Hepatocyte (in vitro differentiated cells): ENCODE measurements at places on chromosomes 2 and 18. TPM values are rescaled to one million over a fixed set of nuclear protein-coding genes. Genes with fewer than 3 reads are reported as not detected.

- no peak for DNase-seq
- no peaks in the 10 kb centered on the region for H3K36me3 ChIP-seq
- H3K4me3 ChIP-seq, result no peak overlapping the region
- no peaks in the 10 kb centered on the region for H3K27me3 ChIP-seq
- no peaks in the 10 kb centered on the region for H3K4me1 ChIP-seq
These were observed 109.5 kb upstream of the DAPL1 start for GRCh38 chr2:158685646-158686045.

- no peak overlapping the region for H3K27ac ChIP-seq
- peaks cover 26% of the 10 kb centered on the region for H3K4me1 ChIP-seq
These were observed 109.7 kb downstream of the B3GNT2 start for GRCh38 chr2:62305421-62306176.

DNA sequence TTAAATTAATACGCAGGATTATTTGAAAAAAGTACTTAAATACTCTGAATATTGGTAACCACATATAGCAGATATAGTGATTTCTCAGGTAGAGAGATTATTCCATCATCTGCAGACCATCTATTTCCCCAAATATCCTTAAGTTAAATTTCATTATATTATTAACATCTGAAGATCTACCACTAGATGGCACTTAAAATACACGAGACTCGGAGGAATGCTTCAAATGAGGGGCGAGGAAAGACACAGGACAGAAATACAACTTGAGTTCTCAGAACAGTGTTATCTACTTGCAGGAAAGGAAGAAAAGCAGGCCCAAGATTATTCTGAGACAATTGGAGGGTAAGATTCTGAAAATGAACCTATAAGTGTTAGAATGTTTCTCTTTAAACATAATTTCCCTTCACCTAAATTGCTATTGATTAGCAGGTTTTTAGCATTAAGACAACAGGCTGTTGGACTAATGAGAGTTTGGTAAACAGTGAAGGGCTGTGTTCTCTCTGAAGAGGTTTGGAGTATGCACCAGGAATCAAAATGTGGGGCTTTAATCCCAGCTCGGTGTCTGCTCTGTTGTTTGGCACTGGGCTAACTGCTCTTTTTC lies 76.9 kb upstream of the GCFC2 start:
- H3K27me3 ChIP-seq, result no peaks in the 10 kb centered on the region
- H3K36me3 ChIP-seq, result no peaks in the 10 kb centered on the region
- peak; percentile 59 for DNase-seq
- no peaks in the 10 kb centered on the region for H3K4me1 ChIP-seq
- H3K4me3 ChIP-seq, result no peak overlapping the region

DNA sequence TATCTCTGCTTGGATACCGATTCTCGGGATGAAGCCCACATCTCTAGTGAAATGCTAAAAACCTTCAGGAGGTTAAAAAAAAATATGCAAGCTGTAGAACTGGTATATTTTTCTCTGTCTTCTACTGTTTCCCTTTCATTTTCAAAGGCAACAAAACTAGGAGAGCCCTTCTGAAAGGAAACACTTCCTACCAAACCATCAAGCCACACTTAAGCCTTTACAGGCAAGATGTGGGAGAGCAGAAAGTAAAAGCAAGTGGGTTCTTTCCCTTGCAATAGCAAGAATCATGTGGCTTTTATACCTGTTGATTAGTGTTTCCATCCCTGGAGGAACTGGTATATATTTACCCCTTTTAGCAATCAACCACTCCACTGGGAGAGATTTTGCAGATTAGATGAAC lies 147.9 kb upstream of the ACAA2 start:
- no peak for DNase-seq
- no peak overlapping the region for H3K4me3 ChIP-seq
- peaks cover 3% of the 10 kb centered on the region for H3K4me1 ChIP-seq
- no peak overlapping the region for H3K27ac ChIP-seq
- no peaks in the 10 kb centered on the region for H3K36me3 ChIP-seq
- no peaks in the 10 kb centered on the region for H3K27me3 ChIP-seq

DNA sequence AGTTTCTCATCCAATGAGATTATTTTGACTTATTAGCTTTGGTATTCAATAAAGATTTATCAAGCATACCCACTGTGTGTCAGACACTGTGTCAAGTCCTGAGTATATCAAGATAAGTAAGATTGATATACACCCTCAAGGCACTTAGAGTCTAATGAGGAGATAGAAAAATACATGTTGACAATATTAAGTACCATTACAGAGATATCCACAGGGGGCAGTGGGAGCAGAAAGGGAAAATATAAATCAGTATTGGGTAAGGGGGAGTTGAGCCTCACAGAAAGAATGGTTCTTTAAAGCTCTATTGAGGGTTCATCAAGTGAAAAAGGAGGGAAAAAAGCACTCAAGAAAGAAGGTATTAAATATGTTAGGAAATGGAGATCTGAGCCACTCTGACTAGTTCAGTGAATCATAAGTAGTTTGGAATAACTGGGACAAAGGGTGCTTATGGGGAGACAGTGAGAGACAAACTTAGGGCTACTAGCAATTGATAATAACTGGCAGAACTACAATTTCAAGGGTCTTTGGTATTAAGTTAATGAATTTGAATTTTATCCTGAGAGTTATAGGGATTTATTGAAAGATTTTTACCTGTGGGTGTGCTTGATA lies 45.5 kb upstream of the SLC8A1 start:
- H3K27ac ChIP-seq, result no peak overlapping the region
- no peaks in the 10 kb centered on the region for H3K36me3 ChIP-seq
- H3K4me3 ChIP-seq, result no peak overlapping the region

DNA sequence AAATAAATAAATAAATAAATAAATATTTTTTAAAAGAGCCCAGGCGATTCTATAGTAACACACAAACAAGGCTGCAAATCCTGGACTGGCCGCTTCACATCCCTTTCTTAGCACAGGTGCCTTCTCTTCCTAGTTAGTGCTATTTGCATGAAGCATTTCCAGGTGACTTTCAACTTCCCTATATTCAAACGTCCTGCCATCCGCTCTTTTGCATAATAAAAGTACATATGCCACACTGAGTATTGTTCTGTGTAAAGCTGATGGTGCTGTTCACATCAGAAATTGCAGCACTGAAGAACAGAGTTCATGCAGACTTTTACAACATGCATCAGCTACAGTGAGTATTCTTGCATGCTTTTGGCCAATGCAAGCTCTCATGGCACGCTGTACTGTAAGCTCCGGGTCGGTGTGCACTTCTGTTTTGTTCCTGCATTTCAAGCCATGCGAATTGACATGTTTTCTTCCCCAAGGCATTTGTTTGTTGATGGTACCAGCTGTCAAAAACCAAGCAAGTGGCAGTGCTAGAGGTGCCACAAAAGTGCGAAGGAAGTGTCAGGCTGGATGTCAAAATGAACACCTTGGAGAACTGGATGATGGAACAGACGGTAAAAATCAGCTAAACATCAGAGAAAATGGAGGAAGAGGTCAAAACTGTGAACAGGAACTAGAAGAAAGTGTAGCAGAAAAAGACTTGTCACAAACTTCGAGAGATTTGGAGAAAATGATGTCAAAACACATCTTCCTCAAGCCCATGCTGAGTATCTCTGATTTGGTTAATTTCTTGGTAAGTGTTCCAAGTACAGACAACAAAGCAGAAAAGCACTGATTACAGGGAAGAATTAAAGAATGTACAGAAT lies 25.5 kb upstream of the CEP68 start:
- peaks cover 12% of the 10 kb centered on the region for H3K4me1 ChIP-seq
- no peak for DNase-seq
- no peak overlapping the region for H3K4me3 ChIP-seq
- no peaks in the 10 kb centered on the region for H3K27me3 ChIP-seq
- H3K36me3 ChIP-seq, result no peaks in the 10 kb centered on the region

DNA sequence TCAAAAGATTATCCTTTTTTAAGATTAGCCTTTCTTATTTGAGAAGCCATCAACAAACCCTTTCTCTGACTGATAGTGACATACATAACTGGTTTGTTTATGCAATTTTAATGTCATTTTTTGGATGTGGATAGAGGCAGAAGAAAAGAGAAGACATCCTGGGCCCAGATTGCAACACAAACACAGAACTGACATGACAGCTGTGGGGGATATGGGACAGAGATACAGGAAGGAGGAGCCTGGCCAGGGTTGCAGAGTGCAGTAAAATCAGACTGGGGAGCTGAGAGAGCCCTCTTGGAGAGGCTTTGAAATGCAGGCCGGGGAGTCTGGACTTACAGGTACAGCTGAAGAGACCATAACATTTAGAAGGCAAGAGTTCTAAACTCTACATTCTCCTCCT lies 65.1 kb downstream of the SIGLEC15 start:
- no peaks in the 10 kb centered on the region for H3K4me1 ChIP-seq
- no peaks in the 10 kb centered on the region for H3K36me3 ChIP-seq
- no peak overlapping the region for H3K27ac ChIP-seq
- H3K4me3 ChIP-seq, result no peak overlapping the region
- DNase-seq, result no peak
- no peaks in the 10 kb centered on the region for H3K27me3 ChIP-seq

DNA sequence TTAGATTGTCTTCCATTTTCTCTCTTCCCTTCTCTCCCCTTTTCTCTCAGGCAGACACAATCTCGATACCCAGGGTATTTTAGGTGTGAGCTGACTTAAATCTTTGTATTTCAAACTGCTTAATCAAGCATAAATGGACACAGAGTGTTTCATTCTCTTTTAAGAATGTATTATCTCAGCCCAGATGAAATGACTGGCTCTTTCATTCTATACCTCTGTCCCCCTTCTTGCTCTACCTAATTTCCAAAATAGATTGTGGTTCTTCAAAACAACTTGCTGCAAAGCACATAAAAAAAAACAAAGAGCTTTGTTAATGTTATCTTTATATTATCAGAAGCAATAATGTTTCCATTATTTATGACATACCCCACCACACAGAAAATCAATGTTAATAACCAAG lies 514.6 kb downstream of the ERBB4 start:
- no peak overlapping the region for H3K27ac ChIP-seq
- H3K4me1 ChIP-seq, result no peaks in the 10 kb centered on the region

DNA sequence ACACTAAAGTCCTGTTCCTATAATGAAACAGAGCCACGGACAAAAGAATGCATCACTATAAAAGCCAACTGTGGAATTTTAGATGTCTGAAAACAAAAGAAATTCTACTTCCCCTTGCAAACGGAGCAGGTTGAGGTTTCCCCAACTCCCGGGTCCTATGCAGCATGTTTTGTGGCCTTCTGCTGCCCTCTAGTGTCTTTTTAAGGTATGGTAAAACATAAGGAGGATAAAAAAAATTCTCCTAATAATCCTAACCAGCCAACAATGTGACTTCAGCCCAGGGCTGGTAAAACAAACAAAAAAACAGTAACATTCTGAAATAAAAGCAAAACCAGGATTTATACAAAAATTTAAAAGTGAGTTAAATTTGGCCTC lies 539.5 kb downstream of the NRXN1 start:
- H3K4me3 ChIP-seq, result no peak overlapping the region
- no peaks in the 10 kb centered on the region for H3K27me3 ChIP-seq
- no peaks in the 10 kb centered on the region for H3K4me1 ChIP-seq
- DNase-seq, result peak; percentile 78

DNA sequence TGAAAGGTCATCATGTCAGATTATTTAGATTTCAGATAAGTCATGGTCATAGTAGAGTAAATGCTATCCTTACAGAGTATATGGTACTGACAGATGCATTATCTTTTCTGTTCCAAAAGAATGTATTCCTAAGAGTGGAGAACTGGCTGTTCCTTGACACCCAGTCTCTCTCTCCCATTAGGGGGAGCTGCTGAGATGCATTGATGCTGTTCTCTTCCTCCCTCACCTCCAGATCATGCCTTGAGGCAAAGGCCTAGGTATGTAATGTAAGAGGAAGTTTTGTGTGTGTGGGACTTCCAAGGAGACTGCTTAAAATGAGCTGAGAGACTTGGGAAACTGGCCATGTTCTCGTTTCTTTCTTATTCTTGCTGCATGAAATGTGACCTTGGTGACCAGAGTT lies 979.5 kb upstream of the CELF4 start:
- H3K4me3 ChIP-seq, result no peak overlapping the region
- H3K4me1 ChIP-seq, result no peaks in the 10 kb centered on the region
- DNase-seq, result peak; percentile 52
- no peaks in the 10 kb centered on the region for H3K27me3 ChIP-seq

GRCh38 chr18:23137788-23138216 lies 2.5 kb downstream of the CABLES1 start:
- no peak overlapping the region for H3K4me3 ChIP-seq
- no peaks in the 10 kb centered on the region for H3K36me3 ChIP-seq
- no peaks in the 10 kb centered on the region for H3K27me3 ChIP-seq
- DNase-seq, result no peak
- H3K27ac ChIP-seq, result no peak overlapping the region

- H3K27me3 ChIP-seq, result no peaks in the 10 kb centered on the region
- H3K27ac ChIP-seq, result no peak overlapping the region
- no peak overlapping the region for H3K4me3 ChIP-seq
- DNase-seq, result no peak
These were observed 148.7 kb downstream of the CTIF start for GRCh38 chr18:48687346-48688042.

DNA sequence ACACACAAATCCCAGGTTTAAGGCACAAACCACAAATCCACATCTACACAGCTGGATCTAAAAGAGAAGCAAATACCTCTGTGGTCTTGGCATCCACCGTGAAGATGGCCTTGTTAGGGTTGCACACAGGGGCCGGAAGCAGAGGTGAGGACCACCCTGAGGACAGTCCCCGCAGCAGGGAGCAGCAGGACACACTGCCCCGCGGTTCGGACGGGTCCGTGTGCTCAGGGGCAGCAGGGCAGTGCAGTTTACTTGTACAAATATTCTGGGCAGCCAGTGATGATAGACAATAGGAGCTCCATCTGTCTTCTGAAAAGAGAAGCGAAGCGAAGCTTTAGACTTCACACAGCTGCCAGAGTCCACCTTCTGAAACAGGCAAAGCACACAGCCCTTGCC lies 8.8 kb downstream of the PASK start:
- H3K4me3 ChIP-seq, result no peak overlapping the region
- no peaks in the 10 kb centered on the region for H3K36me3 ChIP-seq
- H3K27me3 ChIP-seq, result no peaks in the 10 kb centered on the region
- DNase-seq, result no peak

STARD7 gene
- total RNA-seq, result 119 and 138 TPM in 2 replicates

NT5DC4 gene
- total RNA-seq, result 1.2 and 2.7 TPM in 2 replicates

GMCL1 gene
- total RNA-seq, result 18.1 and 22.5 TPM in 2 replicates

PROKR1 gene
- 0.20 TPM in 1 of 2 replicates, not detected in the other for total RNA-seq

EPHA4 gene
- total RNA-seq, result 36.8 and 39.0 TPM in 2 replicates

HOXD11 gene
- 5.7 and 6.3 TPM in 2 replicates for total RNA-seq
